PC-9 (cell line): ENCODE measurements at places on chromosomes 1 and 21. TPM values are rescaled to one million over a fixed set of nuclear protein-coding genes. Genes with fewer than 3 reads are reported as not detected.

The CELSR2 gene
- total RNA-seq: 19.0 and 19.5 TPM in 2 replicates

The COL16A1 gene
- 3.6 and 4.8 TPM in 2 replicates for total RNA-seq

The DYNLT5 gene
- not detected in 2 replicates for total RNA-seq

The LRRC47 gene
- 34.2 and 35.5 TPM in 2 replicates for total RNA-seq

The HNRNPR gene
- 149 and 198 TPM in 2 replicates for total RNA-seq

The FOXD2 gene
- 0.35 and 0.48 TPM in 2 replicates for total RNA-seq

The FNDC5 gene
- total RNA-seq: not detected in 2 replicates

The HRNR gene
- not detected in 2 replicates for total RNA-seq

The TPTE gene
- not detected in 2 replicates for total RNA-seq

The AGT gene
- total RNA-seq: not detected in 2 replicates

The FCRL5 gene
- not detected in 2 replicates for total RNA-seq
